ENCODE measurements at places on chromosomes 12 and 14.

- no peak for DNase-seq
These were observed 11.5 kb upstream of the WNK1 start for GRCh38 chr12:740921-741320.

GRCh38 chr14:53124786-53125185 is 28.3 kb downstream of the DDHD1 start:
- no peak for DNase-seq

GRCh38 chr14:34629657-34630529 is at the start of gene SNX6:
SNX6 (minus strand) TSS chr14:34630148; CDS start chr14:34630116, 32 bp downstream.
- DNase-seq = peak; percentile 87

GRCh38 chr12:127145929-127146789 is 1120.8 kb upstream of the TMEM132C start:
- DNase-seq = peak; percentile 75

GRCh38 chr14:61476754-61477410 is 155.5 kb downstream of the PRKCH start:
- DNase-seq = peak; percentile 90

DNA sequence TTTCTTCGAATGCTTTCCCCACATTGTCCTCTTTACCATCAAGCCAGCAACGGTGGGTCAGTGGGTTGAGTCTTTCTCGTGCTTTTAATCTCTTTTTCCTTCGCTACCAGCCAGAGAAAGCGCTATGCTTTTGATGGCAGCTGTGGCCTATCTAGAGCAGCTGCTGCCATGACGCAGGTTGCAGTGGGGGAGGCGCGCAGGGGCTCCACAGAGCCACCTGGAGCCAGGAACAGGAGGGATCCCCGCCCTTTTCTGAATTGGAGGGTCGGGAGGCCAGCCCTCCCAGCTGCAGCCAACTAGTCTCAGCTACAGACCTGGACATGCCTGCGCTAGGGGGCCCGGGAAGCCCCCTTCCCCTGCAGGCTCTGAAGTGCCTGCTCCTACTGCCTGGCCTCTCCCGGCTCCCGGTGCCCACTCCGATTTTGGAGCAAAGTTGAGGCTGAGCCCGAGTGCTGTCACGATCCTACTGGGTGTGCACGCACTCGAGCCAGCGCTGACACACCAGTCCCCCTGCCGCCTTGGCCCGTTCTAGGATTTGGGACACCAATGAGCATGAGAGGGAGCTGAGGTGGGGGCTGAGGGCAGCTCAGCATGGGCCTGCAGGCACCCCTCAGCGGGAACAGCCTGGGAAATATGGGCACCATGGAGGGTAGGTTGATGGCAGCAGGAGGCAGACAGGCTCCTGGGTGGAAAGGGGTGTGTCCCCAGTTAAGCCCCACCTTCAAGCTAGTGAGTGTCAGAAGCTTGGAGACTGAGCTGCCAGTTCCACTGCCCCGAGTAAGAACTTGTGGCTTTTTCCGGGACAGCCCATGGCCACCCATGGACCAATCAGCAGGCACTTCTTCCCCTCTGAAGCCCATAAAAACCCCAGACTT is 784.2 kb downstream of the SLC6A15 start:
- no peak for DNase-seq

DNA sequence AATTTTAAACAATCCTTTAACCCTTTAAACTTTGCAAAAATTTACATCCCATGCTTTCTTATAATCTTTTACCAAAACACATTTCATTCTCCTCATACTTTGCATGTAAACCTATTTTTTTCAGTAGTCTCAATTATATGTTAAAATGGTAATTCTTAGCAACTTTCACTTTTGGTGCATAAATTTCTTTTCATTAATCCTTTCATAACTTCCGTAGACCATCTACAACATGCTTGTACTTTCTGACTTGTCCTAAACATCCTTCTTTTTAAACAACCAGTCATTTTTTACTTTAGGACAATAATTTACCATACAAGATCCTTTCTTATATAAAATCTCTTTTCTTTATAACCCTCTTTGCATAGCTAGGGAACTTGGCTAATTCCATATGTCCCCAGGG is 19.5 kb downstream of the CCDC91 start:
- DNase-seq = no peak

- no peak for DNase-seq
These were observed 73.8 kb downstream of the DYRK2 start for GRCh38 chr12:67722296-67722695.
